CD4-positive, alpha-beta T cell treated with Interleukin-1 beta for 1 hour (primary cell): ENCODE measurements at places on chromosomes 3 and 15.
A peak's percentile ranks its signal among the peaks of the same experiment; 100 is the strongest.

DNA sequence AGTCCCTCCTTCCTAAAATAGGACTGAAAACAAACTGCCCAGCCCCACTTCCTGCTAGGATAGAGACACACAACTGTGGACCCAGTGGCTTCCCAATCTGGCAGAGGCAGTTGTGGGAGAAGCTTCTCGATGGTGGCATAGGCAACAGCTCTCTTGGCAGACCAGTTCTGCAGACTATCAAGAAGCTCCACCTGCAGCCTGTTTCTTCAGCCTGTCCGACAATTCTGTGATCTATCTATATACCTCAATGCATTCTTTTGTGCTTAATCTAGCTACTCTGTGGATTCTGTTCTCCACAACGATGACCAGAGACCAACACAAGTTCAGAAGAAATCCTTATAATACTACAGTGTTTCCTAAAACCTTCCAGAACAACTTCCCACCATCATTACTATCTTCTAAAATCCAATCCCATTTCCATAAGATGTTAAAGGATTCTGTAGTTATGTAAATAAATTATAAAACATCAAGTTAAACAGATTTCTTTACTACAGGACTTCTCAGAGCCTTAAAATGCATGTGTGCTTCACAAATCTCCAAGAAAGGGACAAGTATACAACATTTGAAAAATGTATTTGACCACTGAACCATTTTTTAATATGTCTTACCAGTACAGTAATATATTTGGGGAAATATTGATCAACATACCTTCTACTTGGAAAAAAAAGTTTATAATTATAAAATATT, 57.7 kb downstream of the IGF2BP2 start:
- no peak for DNase-seq

DNA sequence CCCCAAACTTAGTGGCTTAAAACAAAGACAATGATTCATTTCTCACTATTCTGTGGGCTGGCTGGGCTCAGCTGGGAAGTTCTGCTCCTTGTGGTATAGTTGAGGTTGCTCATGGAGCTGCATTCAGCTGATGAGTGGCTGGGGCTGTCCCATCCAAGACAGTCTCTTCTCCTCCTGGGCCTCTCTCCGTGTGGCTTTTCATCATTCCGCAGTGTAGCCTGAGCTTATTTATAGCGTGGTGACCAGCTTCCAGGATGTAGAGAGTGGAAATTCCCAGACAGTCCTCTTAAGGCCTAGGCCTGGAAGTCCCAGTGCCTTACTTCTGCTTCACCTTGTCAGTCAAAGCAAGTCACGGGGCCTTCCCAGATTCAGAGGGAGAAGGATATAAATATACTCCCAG, 136.7 kb upstream of the DAZL start:
- no peak for DNase-seq

DNA sequence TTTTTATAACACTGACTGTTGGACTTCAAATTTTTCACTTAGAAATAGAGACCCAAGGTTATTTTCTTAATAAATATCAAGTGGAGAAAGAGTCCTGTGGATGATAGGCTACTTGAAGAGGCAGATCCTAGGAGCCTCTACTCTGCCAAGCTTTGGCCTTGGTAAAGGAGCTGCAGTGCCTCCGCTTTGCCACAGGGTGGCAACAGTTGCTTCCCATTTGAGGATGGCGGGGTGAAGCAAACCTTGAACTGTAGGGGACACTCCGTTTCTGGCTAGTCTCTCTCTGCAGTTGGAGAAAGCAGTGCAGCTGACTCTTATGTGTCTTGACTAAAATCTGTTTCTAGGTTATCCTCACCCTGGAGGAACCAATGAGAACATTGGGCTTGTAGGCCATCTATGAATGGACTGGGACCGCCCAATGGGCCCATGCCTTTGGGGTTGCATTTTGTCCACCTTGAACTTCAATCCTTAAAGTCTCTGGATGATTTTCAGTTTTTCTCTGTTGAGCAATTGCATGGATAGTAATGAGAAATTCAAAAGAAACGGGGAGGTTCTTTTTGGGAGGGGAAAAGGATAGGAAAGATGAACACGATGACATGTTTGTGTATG, 9.8 kb downstream of the SCG5 start:
- peak; percentile 43 for DNase-seq

GRCh38 chr3:46078712-46079400, 51.6 kb upstream of the XCR1 start:
- DNase-seq, result peak; percentile 91

DNA sequence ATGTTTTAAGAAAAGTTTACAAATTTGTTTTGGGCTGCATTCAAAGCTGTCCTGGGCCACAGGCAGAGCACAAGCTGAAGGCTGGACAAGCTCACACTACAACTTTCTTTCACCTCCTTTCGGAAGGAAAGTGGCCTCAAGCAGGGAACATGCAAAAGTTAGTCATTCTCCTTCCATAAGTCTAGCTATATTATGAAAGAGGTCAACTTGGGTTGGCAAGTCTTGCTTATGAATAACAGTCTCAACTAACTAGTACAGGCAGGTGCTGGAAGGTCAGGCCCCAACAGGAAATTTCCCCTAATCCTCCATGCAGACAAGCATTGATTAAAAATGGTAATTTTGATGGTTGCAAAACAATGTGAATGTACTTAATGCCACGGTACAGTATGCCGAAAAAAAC, 69.4 kb downstream of the OSBPL10 start:
- DNase-seq, result no peak

- no peak for DNase-seq
Observed at GRCh38 chr15:97425596-97425995, 534.9 kb upstream of the ARRDC4 start.

DNA sequence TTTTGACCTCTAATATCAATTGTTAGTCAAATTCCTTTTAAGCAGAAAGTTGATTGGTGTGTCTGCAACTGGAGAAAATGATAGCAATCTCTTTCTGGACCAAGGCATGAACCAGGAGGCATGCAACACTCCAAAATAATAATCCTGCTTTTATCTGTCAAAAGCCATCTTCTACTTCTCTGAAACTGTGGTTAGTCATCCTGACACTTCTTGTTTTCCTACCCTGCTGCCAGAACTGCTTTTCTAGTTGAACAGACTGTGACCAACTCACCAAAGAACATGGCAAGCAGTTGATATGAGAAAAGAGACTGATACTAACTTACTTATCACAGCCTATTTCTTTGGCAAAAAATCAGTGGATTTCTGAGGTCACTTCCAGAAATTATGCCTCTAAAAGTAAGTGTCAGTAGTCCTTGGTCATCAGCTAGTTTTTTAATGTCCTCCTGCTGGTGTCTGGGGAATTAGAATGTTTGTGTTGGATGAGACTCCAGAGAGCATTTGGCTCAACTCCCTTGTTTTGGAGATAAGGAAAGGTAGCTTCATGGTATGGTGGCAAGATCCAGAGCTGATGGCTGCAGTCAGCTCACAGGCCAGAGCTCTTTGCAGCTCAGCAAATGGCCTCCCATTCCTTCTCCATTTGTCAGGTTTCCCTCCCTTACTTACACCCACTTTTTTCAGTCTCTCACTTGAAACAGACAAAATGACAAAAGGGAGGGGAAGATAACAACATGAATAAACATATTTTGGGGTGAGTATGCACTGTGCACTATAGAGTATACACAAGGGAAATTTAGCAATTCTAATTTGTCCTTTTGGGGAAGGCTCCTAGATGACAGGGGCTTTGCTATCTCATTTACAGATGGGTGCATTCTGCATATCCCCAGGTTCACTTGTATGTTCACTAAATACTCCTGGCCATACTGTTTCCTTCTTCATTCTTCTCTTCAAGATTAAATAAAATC, 7.0 kb downstream of the CRYGS start:
- no peak for DNase-seq

- no peak for DNase-seq
Observed at GRCh38 chr3:10741891-10742671, 73.9 kb upstream of the SLC6A11 start.

DNA sequence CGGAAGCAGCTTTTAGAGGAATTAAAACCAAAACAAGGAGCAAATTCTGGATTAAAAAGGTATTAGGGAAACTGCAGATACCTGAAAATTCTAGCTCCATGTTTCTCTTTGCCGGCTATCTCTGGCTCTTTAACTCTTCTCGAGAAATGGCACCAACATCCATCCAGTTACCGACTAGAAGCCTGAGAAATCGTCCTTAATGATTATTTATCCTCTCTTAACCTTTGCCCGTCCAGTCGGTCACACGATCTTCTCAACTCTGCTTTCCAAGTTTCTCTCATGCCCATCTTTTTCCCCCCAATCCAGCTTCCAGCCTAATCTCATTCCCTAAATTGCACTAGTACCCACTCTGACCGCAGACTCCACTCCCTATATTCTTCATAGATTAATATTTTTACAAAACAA, 596 bp upstream of the SGO1 start:
- no peak for DNase-seq

- no peak for DNase-seq
Observed at GRCh38 chr3:73868688-73869315, 244.1 kb upstream of the PDZRN3 start.

GRCh38 chr3:69880069-69880640, 119.4 kb upstream of the SAMMSON start:
- no peak for DNase-seq

DNA sequence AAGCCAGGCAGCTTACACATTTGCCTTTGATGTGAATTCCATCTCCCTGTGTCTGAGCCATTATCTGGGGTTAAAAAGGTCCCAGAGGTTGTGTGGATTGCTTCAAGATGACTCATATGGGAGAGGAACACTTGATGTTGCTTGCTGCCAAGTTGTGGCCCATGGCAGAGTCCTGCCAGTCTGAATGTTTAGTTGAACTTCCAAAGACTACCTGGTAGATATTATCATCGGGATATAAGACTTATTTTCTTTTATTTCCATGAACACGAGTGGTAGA, 85.6 kb downstream of the TJP1 start:
- no peak for DNase-seq

DNA sequence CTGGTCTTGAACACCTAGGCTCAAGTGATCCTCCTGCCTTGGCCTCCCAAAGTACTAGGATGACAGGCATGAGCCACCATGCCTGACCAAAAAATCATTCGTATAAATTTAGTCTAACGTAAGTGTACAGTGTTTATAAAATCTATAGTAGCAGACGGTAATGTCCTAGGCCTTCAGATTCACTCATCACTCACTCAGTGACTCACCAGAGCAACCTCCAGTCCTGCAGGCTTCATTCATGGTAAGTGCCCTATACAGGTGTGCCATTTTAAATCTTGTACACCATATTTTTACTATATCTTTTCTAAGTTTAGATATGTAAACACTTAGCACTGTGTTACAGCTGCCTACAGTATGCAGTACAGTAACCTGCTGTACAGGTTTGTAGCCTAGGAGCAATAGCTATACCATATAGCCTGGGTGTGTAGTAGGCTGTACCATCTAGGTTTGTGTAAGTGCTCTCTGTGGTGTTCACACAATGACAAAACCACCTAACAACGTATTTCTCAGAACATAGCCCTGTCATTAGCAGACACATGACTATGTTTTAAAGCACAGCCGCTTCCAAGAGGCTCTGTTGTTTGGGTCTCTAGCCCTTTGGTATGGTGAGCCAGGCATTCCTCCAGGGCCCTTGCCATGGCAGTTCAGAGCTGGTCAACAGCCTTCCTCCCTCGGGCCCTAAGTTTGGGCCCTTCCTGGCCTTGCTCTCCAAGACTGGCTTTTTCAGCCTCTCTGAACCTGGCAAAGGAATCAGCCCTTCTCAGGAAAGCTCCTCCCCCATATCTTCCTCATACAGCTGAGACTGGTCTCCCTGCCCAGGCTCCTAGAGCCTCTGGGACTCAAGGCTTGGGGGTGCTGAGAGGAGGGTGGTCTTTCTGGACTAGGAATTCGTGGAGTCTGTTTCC, 1.9 kb upstream of the CCDC9B start:
- no peak for DNase-seq

DNA sequence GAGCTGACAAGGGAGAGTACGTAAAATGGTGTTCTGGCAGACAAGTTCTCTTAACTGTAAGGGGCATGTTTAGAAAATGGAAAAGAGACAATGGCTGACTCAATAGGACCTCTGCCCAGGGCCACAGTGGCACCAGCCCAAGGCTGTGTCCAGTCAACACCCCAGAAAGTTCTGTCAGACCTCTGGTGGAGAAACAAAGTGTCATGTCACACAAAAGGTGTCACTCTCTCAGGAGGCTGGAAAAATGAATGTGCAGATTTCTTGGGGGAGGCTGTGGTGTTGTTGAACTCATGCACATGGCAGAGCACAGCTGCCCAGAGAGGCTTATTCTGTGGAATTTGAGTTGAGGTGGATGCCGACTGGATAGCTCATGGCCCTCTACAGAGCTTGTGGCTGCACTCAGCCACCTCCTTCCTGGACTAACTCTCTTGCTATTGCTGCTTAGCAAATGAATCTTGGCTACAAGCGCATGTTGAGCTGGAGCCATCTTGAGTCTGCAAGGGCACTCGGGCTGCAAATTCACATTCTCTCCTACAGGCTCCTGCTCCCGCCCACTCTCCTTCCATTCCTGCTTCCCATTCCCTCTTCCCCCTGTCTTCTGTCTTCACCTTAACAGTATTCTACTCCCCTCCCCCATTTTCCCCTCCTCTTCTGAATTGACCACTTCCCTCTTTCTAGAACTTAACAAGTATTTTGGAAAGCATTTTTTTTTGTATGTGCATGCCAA, 55.8 kb upstream of the SLC7A14 start:
- DNase-seq, result no peak

DNA sequence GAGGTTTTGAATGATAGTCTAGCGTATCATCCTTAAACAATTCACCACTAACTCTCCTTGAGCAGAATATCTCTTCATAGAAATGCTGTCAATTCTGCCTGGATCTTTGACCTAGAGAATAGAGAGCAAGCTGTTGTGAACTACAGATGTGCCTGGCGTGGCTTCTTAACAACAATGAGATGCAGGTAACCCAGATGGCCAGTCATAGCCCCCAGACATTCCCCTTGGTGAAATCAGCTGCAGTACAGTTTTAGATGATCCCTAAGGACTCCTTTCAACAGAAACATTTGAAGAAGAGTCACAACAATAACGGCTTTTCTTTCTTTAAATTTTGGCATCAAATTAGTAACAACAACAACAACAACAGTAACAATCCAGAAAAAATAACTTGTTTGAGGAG, 1041.3 kb downstream of the ROBO1 start:
- no peak for DNase-seq

DNA sequence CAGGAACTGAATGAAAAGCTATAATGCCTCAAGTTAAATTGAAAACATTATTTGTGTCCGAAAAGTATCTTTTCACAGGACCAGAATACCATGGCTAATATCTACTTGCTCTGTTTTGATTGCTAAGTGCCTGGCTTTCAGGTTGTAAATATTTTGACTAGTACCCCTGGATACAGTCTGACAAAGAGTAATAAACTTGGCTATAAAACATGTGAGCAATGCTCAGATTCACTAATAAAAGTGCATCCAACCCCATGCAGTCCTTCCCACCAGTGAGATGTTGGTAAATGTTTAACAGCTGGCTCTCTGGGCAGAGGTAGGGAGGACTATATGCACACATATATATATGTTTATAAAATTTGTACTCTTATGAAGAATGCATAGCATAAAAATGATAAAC, 281.8 kb upstream of the TGFBR2 start:
- no peak for DNase-seq

GRCh38 chr3:50358355-50358910, 888 bp downstream of the TMEM115 start:
- DNase-seq, result no peak

- peak; percentile 55 for DNase-seq
Observed at GRCh38 chr3:177597311-177598096, 400.2 kb upstream of the TBL1XR1 start.
